ENCODE measurements at places on chromosomes 2 and 18.

GRCh38 chr2:217612211-217612610, 390.6 kb downstream of the TNS1 start:
- DNase-seq, result no peak

DNA sequence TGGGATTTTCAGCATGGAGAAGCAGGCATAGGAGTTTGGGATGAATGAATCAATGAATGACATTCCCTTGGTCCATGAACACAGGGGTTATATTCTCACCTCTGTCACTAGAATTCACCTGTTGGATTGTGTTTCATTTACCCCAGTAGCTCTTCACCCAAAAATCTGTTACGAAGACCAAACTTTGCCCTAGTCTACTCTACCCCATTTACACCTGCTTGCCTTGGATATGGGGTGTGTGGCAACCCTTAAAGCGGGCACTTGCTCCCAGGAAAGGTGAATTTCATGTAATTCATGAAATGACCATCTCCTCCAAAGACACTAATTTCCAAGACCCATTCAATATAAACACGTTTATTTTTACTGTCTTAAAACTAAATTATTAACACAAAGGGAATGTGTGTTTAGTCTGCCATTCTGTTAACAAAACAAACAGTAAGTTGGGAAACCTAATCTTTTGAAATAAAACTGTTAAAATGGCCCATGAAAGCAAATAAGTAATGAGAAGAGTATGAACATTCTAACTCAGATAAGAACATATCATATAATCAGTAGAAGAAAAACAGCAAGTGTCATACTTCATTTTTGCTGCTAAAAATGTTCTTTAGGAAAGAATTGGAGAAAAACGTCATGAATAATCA, 268.0 kb downstream of the NAPG start:
- no peak for DNase-seq

- DNase-seq, result no peak
Measured at GRCh38 chr18:23827681-23828080, 138.4 kb downstream of the LAMA3 start.

DNA sequence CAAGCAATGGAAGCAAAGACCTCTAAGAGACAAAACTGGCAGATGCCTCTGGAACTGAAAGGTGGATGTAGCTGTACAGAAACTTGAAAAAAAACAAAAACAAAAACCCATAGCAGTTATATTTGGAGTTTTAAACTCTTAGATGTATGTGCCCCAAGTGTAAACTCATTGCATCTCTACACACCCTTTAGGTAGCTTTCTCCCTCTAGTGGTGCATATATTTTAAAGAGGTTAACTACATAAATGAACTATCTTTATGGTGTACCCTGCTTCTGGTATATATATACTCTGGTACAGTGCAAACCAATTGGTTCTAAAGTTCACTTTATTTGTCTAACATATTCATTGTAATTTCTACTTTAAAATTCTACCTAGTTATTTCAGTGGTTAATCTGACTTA, 518.2 kb downstream of the NRXN1 start:
- DNase-seq, result no peak

- no peak for DNase-seq
Measured at GRCh38 chr2:34498561-34498960, 899.5 kb upstream of the FAM98A start.

- DNase-seq, result no peak
Measured at GRCh38 chr2:160812830-160813505, 319.4 kb upstream of the RBMS1 start.

Measured in NCI-H187 treated with DMSO at 0.1 percent for 48 hours (cell line).